Activated T-helper 1 cell treated with anti-CD3 and anti-CD28 coated beads, Interleukin-12 subunit alpha, Interleukin-12 subunit beta, Interleukin-2, Interleukin-4 antibody, amounts not matched to agents 30 ng/mL and 10 ng/mL and 1 ng/mL, durations not matched to agents 14 hours and 24 hours and 36 hours (primary cell): ENCODE measurements at places on chromosomes 6 and 20. TPM values are rescaled to one million over a fixed set of nuclear protein-coding genes. Genes with fewer than 3 reads are reported as not detected.

MYLK2 gene
- total RNA-seq = 0.29 and 0.44 TPM in 2 replicates

OR11A1 gene
- not detected in 2 replicates for total RNA-seq

DNA sequence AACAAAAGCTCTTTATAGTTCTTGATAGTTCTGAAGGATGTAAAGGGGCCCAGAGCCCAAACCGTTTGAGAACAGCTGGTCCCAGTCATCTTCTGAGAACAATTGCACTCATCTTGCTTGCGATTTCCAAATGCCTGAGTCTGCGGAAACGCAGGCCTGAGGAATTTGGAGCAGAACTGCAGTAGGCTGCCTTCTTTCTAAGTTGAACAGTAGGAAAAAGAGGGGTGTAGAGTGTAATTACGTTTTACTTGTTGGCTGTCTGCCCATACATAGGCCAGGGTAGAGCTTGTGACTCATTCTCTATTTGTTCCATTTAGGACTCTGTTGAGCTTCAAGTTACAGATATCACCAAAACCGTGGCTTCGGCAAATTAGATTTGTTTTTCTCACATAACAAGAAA lies 42.0 kb upstream of the KIF16B start:
- no peak for DNase-seq

- DNase-seq = no peak
Measured at GRCh38 chr20:48626226-48626937, 201.4 kb downstream of the PREX1 start.

- DNase-seq = no peak
Measured at GRCh38 chr6:48611332-48611731, 500.3 kb upstream of the PTCHD4 start.

GRCh38 chr6:21219241-21219640 lies 374.3 kb upstream of the SOX4 start:
- DNase-seq = no peak

GRCh38 chr20:54085910-54086309 lies 15.5 kb upstream of the BCAS1 start:
- no peak for DNase-seq

DNA sequence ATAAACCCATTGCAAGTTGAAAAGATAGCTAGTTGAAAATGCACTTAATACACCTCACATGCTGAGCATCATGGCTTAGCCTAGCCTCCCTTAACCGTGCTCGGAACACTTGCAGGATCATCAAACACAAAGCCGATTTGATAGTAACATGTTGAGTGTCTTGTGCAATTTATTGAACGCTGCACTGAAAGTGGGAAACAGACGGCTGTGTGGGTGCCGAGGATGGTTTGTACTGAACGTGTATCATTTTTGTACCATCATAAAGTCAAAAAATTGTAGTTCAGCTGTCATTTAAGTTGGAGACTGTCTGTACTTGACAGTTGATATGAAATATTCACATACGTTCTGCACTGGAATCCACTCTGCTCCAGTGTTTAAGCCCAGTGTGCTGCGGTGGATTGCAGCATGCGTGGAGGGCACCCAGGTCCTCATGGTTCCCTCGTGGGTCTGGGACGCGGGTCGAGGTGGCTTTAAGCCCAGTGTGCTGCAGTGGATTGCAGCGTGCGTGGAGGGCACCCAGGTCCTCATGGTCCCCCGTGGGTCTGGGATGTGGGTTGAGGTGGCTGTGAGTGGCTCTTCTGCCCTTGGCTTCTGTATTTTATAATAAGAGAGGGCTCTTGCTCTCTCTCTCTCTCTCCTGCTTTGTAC lies 77.0 kb downstream of the CDH4 start:
- no peak for DNase-seq

DNA sequence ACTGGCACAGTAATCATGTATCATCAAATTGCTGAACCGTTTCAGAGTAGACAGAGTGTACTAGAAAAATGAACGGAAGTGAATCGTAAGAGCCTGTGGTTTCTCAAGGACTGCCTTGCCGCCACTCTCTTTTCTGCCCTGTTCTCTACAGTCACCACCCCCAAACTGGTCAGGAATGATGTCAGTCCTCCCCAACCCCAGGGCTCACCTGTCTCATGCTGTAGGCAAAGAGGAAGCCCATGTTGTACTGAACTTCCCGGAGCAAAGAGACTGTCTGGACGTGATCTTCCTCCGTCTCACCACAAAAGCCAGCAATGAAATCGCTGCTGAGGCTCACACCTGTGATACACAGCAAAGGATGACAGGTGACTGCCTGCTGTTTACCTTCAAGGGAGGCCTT lies 31.0 kb downstream of the CDK5RAP1 start:
- peak; percentile 27 for DNase-seq

DNA sequence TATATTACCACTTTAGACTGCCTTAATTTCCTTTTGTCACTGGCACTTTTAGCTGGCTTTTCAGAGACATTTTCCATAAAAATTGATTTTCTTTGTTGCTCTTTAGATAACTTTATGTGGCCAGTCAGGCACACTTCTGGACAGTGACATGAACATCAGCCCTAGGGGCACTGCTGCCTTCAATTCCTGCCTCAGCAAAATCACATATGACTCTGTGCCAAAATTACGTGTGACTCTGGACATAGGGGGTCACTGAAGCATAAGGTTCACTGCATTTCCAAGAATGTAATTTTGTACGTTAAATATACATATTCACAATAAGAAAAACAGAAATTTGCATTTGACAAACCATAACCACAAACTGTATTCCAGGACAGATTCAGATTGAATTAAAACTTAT lies 66.5 kb downstream of the ESF1 start:
- DNase-seq = no peak

DNA sequence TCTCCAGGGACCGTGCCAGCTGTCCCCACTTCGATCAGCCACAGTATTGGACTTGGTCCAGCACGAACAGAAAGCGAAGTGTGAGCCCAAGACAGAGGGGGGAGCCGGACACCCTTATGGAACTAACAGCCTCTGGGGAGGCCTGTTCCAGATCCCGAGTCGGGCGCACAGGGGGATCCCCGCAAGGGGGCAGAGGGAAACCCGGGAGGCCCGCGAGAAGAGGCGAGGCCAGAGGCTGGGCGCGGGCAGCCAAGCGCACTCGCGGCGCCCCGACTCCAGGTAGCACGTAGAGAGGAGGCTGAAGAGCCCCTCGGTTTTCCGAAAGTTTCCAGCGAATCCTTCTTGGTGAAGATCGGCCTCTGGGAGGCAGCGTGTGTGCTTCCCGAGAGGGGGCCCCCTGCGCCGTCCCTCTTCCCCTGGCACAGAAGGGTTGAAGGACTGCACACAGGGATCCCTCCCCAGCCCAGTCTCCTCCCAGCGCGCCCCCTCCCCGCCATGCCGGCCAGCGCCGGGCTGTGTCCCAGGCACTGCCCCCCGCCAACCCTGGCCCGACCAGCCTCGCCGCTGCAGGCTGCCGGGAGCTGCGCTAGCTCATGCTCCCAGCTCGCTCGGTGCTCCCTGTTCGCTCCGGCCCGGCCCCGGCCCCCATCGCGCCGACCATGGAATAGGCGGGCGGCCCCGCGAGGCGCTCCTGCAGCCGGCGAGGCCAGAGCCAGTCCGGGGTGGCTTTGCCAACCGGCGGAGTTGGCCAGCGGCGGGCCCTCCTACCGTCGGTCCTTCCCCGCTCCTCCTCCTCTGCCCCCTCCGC lies 577 bp upstream of the SLC24A3 start:
- no peak for DNase-seq

- no peak for DNase-seq
Measured at GRCh38 chr20:1424336-1424735, 31.5 kb upstream of the FKBP1A start.

- no peak for DNase-seq
Measured at GRCh38 chr6:34159844-34160243, 14.0 kb upstream of the GRM4 start.
